ENCODE measurements at places on chromosomes 11 and 22.

- no peak for DNase-seq
Observed at GRCh38 chr11:117914991-117915618, 14.1 kb downstream of the TMPRSS13 start.

- DNase-seq, result no peak
Observed at GRCh38 chr11:134666273-134667174, 254.5 kb upstream of the B3GAT1 start.

DNA sequence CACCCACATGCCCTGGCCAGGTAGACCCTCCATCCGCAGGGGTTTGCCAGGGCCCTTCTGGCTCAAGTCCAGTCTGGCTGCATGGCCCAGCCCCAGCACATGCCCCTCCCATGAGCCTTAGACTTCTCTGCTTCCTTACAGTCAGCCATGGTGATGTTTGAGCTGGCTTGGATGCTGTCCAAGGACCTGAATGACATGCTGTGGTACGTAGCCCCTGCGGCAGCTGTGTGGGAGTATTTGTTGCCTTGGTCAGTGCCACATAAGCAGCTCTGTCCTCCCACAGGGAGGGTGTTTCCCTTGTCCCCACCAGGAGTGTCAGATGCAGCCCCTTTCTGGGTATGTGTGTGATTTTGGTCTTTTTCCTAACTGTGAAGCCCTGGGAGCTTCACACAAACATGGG lies 17.5 kb downstream of the CDC45 start:
- no peak for DNase-seq

DNA sequence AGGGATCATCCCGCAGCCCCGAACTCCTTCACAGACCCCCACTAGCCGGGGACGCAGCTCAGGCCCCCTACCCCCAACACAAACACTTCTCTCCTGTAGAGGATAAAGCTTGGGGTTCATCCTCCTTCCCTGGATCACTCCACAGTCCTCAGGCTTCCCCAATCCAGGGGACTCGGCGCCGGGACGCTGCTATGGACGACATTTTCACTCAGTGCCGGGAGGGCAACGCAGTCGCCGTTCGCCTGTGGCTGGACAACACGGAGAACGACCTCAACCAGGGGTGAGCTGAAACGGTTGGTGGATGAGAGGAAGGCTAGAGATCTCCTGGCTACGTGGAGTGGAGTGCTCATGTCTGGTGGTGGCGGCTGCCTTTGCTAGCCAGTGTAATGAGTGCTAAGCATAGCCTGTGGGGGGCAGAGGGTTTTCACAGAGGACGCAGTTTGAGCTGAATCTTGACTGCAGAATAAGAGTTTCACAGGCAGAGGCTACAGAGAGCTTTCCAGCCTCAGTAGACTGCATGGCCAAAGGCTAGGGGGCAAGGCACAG lies 580 bp downstream of the ILK start:
- DNase-seq, result peak; percentile 78

GRCh38 chr11:62980133-62980760 lies 4.5 kb downstream of the SLC22A6 start:
- no peak for DNase-seq

DNA sequence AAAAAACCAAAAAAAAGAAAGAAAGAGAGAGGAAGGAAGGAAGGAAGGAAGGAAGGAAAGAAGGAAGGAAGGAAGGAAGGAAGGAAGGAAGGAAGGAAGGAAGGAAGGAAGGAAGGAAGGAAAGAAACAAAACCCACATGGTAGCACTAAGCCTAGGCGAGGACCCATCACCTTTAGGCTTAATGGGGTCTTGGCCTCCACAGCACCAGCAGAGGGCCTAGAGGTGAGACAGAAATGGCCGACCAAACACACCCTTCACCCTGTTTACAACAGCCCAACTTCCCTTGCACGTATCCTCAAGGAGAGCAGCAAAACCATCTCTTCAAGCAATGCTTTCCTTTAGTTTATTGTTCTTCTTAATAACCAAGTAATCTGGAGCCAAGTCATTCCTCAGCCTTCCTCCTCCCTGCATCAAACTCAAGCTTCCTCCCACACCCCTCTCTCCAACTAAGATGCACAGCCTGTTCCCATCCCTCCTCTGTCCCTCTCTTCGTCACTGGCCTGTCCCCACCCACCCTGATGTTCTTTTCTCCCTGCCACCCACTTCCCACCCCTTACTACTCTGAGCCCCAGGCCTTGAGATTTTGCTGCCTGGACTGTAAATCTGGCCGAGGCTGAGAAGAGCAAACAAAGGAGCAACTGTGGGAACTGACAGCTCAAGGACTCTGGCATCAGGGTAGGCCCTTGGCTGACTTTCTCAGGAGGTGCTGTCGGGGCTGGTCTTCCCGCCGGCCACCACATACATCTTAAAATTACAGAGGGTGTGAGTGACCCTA lies 26.0 kb downstream of the POU2AF1 start:
- DNase-seq, result no peak

GRCh38 chr22:27116312-27117086 lies 459.1 kb downstream of the MIAT start:
- no peak for DNase-seq

DNA sequence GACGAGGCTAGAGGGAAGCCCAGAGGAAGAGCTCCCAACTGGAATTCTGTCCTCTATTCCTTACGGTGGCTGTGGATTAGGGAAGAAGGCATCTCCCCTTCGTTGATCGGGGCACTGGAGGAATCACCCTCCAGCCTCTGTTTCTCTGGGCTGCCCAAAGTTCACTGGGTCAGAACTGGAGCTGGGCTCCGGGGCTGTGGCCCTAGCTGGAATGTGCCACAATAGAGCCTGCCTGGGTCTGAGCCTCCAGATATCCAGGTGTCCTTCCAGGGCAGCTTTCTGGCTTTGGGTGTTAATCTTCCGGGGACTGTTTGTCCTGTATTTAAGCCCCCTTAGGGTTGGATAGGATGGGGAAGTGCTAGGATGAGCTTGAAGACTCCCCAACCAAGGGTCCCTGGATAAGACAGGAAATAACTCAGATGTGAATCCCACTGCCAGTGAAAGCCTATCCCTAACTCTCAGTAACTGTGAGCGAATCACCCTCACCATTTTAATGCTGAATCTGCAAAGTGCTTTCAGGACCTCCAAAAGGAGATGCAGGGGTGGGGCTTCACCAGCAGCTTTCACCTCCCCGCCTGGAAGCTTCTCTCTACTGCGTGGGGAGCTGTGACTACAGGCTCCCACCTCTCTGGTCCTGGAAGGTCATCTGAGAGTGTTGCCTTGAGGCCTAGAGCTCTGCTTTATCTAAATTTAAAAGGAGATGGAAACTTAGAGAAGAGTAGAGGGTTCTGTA lies 9.5 kb downstream of the YPEL4 start:
- DNase-seq, result no peak
